Esophagus squamous epithelium (tissue), 5 donors: ENCODE measurements at places on chromosomes 3 and 15. TPM values are rescaled to one million over a fixed set of nuclear protein-coding genes. Genes with fewer than 3 reads are reported as not detected.

DNA sequence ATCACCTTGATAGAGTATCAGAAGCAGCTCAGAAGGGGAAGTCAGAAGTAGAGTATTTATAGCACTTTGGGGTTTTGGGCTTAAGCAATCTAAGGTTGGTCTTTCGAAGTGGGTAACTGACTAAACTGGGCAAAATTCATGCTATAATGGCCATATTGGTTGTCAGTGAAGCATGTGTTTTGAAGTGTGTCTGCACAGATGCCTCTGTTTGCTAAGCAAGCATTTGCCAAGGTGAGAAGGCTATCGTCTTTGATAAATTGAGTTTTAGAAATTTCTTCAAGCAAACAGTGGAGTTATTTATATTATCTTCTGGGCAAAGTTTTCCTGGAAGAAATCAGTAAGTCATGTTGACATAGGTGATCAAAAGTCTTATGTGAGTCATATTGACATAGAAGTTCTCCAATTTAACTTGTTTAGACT is 412.8 kb upstream of the TGFBR2 start:
- H3K4me1 ChIP-seq, result no peaks in the 10 kb centered on the region
- no peaks in the 10 kb centered on the region for H3K27me3 ChIP-seq
- H3K4me3 ChIP-seq, result no peak overlapping the region

The GP5 gene
- total RNA-seq, result 0.38 TPM

DNA sequence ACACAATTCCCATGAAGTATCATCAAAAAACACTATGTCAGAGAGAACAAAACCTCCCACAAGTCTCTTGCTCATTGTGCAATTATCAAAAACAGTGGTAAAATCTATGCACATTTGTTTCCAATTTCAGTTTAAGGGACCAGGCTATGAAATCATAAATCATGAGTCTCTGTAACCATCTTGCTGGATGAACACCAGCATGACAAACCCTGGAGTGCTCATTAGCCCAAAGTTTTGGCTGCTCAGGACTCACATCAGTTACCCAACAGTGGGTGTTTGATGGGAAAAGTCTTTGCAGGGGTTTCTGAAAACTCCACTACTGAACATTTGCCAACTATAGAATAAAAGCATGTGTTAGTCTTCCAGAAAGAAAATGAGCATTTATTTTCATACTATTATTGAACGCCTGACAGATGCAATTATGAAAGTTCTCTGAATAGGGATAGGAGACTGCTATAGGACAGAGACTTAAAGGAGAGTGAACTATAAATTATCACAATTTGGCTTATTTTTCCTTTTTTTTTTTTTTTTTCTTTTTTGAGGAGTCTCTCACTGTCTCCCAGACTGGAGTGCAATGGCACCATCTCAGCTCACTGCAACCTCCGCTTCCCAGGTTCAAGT is 240.8 kb upstream of the KCNMB2 start:
- H3K4me3 ChIP-seq, result no peak overlapping the region
- H3K4me1 ChIP-seq, result no peaks in the 10 kb centered on the region
- H3K36me3 ChIP-seq, result no peaks in the 10 kb centered on the region
- H3K27me3 ChIP-seq, result no peaks in the 10 kb centered on the region

GRCh38 chr15:93458597-93458996 is 369.6 kb upstream of the RGMA start:
- H3K36me3 ChIP-seq, result no peaks in the 10 kb centered on the region
- DNase-seq, result no peak
- no peak overlapping the region for H3K27ac ChIP-seq
- no peak overlapping the region for H3K4me3 ChIP-seq
- no peaks in the 10 kb centered on the region for H3K27me3 ChIP-seq
- H3K4me1 ChIP-seq, result no peaks in the 10 kb centered on the region

DNA sequence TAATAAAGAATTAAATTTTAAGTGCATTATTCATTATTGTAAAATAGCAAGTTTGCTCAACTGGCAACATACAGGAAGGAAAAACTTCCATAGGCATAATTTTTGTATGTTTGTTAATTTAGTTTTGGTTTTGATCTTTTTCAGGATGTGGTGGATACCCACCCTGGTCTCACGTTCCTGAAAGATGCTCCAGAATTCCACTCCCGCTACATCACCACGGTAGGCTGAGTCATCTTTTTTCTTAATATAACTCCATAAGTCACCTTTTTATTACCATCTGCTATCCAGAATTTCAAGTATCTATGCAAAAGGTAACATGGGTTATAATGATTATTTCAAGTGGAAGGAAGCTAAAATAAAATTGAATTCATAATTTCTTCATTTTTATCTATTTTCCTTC is 104.8 kb downstream of the PPP2R3A start:
- peak overlapping the region; percentile 40 for H3K27ac ChIP-seq
- no peak overlapping the region for H3K4me3 ChIP-seq
- no peak for DNase-seq
- H3K4me1 ChIP-seq, result no peaks in the 10 kb centered on the region
- H3K36me3 ChIP-seq, result peaks cover 14% of the 10 kb centered on the region

DNA sequence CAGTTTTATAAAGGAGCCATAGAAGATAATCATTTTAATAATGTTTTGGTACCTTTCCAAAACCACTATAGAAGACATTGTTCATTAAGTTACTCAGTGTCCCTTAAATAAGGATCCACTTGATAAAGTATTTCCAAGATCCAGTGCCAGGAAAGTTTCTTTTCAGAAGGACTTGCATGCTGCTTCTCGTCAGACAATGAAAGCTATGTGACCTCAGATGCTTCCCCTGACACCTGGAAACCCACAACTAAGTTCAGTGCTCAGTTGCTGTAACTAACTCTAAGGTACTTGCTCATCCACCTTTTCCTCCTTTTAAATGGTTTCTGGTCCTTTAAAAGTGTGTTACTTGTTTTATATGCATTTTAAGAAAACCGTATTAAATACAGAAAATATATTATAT is 7.3 kb downstream of the SSR3 start:
- DNase-seq, result no peak
- no peak overlapping the region for H3K27ac ChIP-seq
- no peaks in the 10 kb centered on the region for H3K4me1 ChIP-seq
- no peak overlapping the region for H3K4me3 ChIP-seq

The CFAP161 gene
- total RNA-seq, result not detected
